ENCODE measurements at places on chromosomes 5 and 9.

GRCh38 chr9:133377721-133378216, 1.6 kb downstream of the STKLD1 start:
- DNase-seq = no peak

- no peak for DNase-seq
Measured at GRCh38 chr9:136729144-136729543, 13.6 kb downstream of the LCN10 start.

GRCh38 chr5:151925340-151925739, 689 bp upstream of the GLRA1 start:
- no peak for DNase-seq

DNA sequence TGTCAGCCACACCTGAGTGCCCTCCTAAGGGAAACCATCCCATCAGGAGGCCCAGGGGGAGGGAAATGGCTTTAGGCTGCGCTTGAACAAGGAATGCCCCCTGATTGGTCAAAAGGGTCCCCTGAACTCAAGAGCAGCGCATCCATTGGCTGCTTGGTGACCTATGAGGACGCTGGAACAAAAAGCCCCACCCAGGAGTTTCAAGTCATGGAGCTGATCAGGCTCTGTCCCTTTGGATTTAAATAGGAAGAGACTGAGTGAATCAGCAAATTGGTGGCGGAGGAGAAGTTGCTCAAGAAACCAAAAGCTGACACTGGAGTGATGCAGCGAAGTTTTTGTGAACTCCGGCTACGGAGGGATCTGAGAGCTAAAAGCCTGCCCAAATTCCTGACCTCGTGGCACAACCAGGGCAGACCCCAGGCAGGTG, 66.7 kb downstream of the SMIM23 start:
- DNase-seq = no peak

- no peak for DNase-seq
Measured at GRCh38 chr9:134942011-134942787, 24.5 kb upstream of the FCN1 start.

DNA sequence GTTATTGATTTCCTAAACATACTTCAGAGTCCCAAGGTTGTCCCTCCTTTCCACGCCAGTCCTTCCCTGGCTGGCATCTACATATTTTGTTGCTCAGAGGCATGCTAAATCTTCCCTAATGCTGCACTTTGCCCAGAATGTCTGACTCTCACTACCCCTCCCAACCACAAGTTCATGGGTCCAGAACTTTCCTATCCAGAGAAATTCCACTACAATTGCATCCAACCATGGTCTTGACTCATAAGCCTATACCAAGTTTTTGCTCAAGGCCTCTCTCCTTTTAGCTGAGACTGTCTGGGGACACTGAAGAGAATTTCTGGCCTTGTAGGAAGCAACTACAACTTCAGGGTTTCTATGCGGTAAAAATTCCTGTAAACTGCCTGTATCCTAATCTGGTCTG, 206.3 kb downstream of the BNC2 start:
- DNase-seq = no peak

- no peak for DNase-seq
Measured at GRCh38 chr9:105023788-105024187, 95.8 kb upstream of the ABCA1 start.

GRCh38 chr5:180116077-180116999, 44.8 kb upstream of the RNF130 start:
- DNase-seq = no peak

- DNase-seq = no peak
Measured at GRCh38 chr9:127521919-127522304, 70.6 kb downstream of the LRSAM1 start.

DNA sequence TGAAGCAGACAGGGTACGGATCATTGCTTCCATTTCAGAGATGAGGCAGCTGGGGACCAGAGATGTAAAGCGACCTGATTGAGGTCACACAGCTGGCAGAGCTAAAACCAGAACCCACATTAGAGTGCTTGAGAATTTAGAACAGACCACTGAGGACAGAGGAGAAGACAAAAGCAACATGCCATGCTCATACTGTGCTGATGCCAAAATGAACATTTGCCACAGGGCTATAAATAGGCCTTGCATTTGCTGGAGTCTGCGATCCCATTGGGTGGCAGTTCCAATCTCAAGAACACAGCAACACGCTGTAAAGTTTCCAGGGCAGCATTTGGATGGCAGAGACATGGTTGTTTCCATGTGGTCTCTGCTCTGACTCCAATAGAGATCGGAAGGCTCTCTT, 222.4 kb upstream of the TBC1D2 start:
- DNase-seq = no peak

GRCh38 chr9:136584934-136585333, 39.1 kb upstream of the NOTCH1 start:
- DNase-seq = no peak

GRCh38 chr5:170183816-170184687, 48.7 kb upstream of the C5orf58 start:
- no peak for DNase-seq

DNA sequence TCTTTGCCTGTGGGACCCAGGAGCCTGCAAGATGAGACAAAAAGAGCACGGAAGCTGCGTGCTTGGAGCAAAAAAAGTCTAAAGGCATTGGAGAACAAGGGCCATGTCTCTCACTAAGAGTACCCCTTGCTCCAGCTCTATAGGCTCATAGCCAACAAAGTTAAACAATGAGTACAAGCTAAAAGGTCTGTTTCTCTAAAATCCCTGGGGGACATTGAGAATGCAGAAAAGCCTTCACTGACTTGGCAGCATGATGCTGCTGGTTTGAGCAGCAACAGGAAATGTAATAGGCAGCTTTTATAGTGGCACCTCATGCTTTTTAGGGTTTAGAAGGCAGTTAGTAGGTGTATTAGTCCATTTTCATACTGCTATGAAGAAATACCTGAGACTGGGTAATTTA, 287.5 kb downstream of the SMARCA2 start:
- no peak for DNase-seq

GRCh38 chr5:87076931-87077330, 190.8 kb upstream of the RASA1 start:
- DNase-seq = no peak

DNA sequence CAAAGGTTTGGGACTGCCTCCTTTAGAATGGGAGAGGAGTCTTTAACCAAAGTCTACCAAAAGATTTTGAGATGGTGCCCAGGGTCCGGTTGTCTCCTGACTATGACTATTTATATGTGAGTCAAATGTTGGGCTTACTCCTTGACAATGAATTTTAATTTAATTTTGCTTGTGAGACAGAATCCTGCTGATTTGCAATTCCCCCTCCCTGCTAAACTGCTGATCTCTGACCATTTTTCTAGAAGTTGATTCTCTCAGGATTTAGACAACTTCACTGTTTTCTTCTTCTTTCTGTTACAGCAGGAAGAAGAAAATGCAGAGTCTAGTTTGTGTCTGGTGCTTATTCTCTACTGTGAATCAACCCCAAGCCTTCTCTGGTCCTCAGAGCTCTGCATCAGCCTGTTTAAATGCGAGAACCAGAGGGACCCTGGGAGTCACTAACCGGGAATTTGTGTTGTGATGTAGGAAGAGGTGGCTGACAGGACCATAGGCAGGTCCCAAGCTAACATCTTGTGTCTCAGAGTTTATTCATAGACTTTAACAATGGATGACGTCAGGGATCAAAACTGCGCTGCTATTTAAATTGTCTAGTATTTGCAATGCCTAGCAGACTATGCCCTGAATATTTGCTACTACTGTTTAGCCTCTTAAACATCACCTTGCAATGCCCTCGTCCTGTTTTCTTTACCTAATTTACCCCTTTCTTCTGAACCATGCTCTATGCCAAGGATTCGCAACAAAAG, 124.0 kb upstream of the TAF11L2 start:
- DNase-seq = no peak

DNA sequence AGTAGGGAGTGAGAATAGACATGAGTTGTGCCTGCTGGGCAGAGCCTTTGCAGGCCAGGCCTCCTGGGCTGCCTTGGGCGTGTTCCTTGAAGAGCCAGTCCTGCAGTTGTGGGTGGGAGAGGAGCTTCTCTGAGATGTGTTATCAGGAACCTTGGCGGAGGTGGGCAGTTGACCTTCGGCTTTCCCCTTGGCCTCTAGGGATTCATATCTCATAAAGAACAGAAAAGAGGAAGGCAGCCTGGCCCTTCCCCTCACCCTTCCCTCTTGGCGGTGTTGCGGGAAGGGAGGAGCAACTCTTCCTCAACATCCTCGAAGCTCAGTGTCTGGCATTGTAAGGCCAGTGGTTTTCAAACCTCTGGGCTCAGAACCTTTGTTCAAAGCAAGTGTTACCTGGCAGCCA, 59.2 kb downstream of the DAPK1 start:
- no peak for DNase-seq

DNA sequence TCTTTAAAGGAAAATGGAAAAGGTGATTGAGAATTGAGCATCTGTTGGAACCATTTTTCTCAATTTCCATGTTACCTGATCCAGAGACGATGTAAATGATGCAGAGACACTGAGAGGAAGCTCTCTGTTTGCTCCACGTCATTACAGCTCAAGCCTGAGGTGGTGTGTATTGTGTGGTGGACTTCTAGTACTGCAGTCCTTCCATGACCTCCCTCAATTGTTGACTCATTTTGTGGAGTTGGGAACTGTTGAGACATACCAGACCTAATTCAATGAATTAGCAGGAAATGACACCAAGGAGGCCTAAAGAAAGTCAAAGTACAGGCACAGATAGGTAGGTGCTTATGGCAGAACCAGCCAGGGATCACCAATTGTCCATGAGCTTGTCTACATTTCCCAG, 15.6 kb upstream of the LVRN start:
- DNase-seq = no peak

DNA sequence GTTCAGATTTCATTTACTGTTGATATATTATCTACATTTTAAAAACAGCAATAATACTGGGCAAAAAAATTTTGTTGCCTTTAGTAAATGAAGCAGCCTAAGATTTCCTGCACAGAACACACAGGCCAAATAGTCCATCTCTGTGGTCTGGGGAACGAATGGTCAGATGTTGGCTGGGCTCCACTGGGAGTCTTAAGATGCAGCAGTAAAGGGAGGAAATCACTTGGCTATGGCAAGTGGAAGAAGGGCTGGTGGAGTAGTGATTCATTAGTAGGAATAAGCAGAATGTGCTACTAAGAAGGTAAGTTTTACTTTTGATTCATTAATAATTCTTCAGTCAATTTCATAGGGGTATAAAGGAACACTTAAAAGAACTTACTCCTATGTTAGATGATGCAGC, 91.1 kb upstream of the ARRDC3 start:
- DNase-seq = no peak

Measured in activated CD8-positive, alpha-beta memory T cell treated with anti-CD3 and anti-CD28 coated beads for 1 hour (primary cell).